ENCODE measurements at places on chromosomes 3 and 15. TPM values are rescaled to one million over a fixed set of nuclear protein-coding genes. Genes with fewer than 3 reads are reported as not detected.
A peak's percentile ranks its signal among the peaks of the same experiment; 100 is the strongest.

- no peaks in the 10 kb centered on the region for H3K4me1 ChIP-seq
- no peaks in the 10 kb centered on the region for H3K36me3 ChIP-seq
- no peak overlapping the region for H3K4me3 ChIP-seq
- H3K27me3 ChIP-seq = no peaks in the 10 kb centered on the region
Observed at GRCh38 chr15:66417736-66418135, 31.0 kb downstream of the MAP2K1 start.

- no peak overlapping the region for H3K27ac ChIP-seq
Observed at GRCh38 chr15:35810007-35810406, 264.0 kb upstream of the DPH6 start.

DNA sequence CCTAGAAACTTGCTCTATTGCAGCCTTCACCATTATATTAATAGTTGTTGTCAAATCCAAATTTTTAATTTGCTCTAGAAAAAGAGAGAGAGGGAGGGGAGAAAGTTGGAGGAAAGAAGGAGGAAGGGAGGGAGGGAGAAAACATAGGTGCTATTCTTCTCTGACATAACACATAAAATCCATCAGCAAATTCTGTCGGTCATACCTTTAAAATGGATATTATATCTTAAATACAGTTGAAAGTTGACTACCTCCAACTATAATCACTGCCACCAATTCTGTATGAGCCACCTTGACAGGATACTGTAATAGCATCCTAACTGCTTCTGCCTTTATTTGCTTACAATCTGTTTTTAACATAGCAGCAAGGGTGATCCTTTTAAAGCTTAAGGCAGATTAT is 314.7 kb upstream of the ALCAM start:
- no peak overlapping the region for H3K4me3 ChIP-seq
- H3K36me3 ChIP-seq = no peaks in the 10 kb centered on the region
- no peak overlapping the region for H3K27ac ChIP-seq
- no peaks in the 10 kb centered on the region for H3K4me1 ChIP-seq

GRCh38 chr3:129276385-129276784 is 2.3 kb upstream of the HMCES start:
- no peak for DNase-seq
- H3K4me1 ChIP-seq = peaks cover 17% of the 10 kb centered on the region
- H3K4me3 ChIP-seq = no peak overlapping the region
- no peaks in the 10 kb centered on the region for H3K27me3 ChIP-seq
- no peak overlapping the region for H3K27ac ChIP-seq

DNA sequence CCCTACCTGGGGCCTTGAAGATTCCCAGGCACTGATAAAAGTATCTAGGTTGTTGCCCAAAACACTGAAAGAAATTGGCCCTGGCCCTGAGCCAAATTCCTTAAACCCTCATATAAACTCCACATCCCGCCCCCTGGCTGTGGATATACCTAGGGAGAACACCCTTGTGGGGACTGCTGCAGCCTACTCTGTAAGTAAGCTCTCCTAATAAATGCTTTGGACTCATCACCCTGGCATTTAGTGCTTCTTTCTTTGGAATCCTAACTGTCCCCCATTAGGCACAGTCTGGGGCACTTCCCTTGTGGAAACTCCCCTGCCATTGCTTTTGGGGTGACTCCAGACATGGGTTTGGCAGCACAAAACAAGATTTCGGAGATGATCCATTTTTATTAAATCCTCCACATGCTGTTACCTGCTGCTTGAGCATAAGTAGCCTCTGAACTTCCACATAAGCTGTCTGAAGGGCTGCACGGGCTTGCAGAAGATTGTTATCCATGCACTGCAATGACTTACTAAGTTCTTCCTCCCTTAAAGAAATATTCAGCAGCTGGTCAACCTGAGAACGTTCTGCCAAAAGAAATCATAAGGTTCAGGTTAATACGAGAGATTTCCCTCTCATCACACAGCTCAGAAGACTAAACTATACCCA is 46.4 kb downstream of the ZNF106 start:
- no peak for DNase-seq
- H3K4me1 ChIP-seq = no peaks in the 10 kb centered on the region
- H3K27ac ChIP-seq = no peak overlapping the region
- H3K36me3 ChIP-seq = peaks cover 5% of the 10 kb centered on the region
- no peak overlapping the region for H3K4me3 ChIP-seq
- H3K27me3 ChIP-seq = no peaks in the 10 kb centered on the region

Gene RARB
- total RNA-seq = not detected

DNA sequence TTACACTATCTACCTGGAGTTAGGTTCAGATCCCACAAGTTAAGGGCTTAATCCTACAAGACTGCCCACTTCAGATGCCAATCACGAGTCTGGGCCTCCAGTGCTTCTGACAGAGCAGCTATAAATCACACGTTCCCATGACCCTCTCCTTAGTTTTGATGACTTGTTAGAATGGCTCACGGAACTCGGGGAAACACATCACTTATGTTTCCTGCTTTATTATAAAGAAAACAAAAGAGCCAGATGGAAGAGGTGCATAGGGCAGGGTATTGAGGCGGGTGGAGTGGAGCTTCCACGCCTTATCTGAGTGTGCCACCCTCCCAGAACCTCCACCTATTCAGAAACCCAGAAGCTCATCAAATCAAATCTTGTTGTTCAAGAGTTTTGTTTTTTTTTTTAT is 170.8 kb downstream of the MOBP start:
- no peaks in the 10 kb centered on the region for H3K36me3 ChIP-seq
- H3K4me1 ChIP-seq = no peaks in the 10 kb centered on the region
- H3K4me3 ChIP-seq = no peak overlapping the region
- no peak for DNase-seq
- H3K27me3 ChIP-seq = no peaks in the 10 kb centered on the region

DNA sequence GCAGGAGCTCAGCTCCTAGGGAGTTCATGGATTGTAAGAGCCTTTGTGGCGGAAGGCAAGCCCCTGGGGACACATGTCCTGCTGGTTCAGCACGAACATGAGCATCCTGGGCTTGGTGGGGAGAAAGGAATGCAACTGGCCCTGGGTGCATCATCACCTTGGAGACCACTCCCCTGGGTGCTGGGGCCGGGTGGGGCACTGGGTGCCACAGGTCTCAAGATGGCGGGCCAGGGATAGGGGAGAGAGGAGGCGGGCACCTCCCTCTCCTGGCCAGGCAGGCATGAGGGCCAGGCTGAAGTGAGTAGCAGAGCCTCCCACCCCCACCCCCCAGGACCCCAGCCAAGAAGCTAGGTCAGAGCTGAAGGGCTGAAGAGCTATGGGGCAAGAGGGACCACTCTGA is 768 bp downstream of the PCBP4 start:
- H3K4me3 ChIP-seq = peak overlapping the region; percentile 58
- H3K27me3 ChIP-seq = no peaks in the 10 kb centered on the region
- H3K4me1 ChIP-seq = peaks cover 12% of the 10 kb centered on the region

DNA sequence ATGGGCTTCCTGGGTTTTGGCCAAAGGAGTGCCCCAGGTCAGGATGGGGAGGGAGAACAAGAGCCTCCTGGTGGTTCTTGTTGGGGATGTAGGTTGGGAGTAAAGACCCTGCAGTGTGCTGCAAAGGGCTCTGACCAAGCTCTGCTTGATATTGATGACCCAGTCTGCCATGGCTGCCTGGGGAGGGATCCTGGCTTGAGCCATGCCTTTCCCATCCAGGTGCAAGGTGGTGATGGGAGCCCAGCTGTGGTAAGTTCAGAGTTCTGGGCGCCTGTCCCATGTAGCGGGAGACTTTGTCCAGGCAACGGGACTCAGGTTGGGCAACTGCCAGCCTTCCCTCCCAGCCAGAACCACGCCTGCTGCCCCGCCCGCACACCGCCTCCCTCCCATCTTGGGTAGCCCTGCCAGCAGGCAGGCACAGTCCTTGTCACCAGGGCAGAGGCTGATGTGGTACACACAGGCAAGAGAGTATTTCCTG is 2.6 kb downstream of the GNAI2 start:
- H3K4me1 ChIP-seq = peaks cover 33% of the 10 kb centered on the region
- H3K27me3 ChIP-seq = no peaks in the 10 kb centered on the region
- no peaks in the 10 kb centered on the region for H3K36me3 ChIP-seq
- DNase-seq = no peak
- peak overlapping the region; percentile 83 for H3K4me3 ChIP-seq
- H3K27ac ChIP-seq = peak overlapping the region; percentile 83

- no peaks in the 10 kb centered on the region for H3K27me3 ChIP-seq
- H3K4me3 ChIP-seq = peak overlapping the region; percentile 71
- no peaks in the 10 kb centered on the region for H3K36me3 ChIP-seq
- no peak for DNase-seq
- H3K27ac ChIP-seq = peak overlapping the region; percentile 84
Observed at GRCh38 chr15:39934397-39935071, 619 bp downstream of the EIF2AK4 start.

DNA sequence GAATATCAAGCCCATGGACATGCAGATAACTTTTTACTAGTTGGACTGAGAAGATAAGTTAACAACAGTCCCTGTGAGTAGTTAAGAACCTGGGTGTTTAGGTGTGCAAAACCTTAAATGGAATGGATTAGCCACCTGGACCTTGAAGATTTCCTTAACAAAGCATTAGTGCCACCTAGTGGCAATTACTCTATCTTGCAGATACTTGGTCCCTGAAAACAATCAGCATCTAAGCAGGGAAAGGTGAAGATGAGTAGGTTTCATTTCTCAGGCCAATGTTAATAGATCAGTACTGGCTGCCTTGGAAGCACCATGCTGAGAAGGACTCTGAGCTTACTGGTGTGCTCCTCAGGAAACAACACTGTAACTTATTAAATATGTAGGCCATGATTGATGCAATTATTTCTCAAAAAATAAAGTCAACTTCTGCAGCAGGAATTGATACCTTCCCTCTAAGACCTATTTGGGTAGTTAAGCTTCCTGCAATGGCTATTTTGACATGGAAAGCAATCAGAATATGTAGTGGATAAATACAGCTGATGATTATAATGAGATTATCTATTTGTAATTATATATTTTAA is 329.4 kb downstream of the TBC1D5 start:
- no peaks in the 10 kb centered on the region for H3K27me3 ChIP-seq
- H3K36me3 ChIP-seq = no peaks in the 10 kb centered on the region
- H3K27ac ChIP-seq = no peak overlapping the region

- no peaks in the 10 kb centered on the region for H3K4me1 ChIP-seq
- no peaks in the 10 kb centered on the region for H3K27me3 ChIP-seq
- DNase-seq = no peak
- H3K27ac ChIP-seq = no peak overlapping the region
- no peaks in the 10 kb centered on the region for H3K36me3 ChIP-seq
Observed at GRCh38 chr3:128455786-128456748, 10.6 kb downstream of the DNAJB8 start.

DNA sequence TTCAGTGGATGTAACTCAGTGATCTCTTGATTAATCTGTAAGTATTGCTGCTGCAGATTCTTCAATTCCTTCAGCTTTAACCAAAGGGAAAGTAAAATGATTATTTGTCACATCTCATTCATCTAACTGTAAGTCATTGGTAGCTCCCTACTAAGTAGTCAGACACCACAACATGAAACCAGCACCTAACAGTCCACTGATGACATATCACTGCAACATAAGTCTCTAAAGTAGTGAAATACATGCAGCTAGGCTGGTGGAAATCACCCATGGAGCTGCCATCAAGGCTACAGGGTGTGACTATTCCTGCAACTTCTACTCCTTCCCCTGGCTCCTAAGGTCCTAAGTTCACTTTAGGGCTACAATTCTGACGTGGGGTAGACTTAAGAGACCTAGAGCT is 21.1 kb upstream of the HCLS1 start:
- no peaks in the 10 kb centered on the region for H3K27me3 ChIP-seq
- no peaks in the 10 kb centered on the region for H3K4me1 ChIP-seq
- H3K27ac ChIP-seq = no peak overlapping the region
- peaks cover 7% of the 10 kb centered on the region for H3K36me3 ChIP-seq

Gene TNFSF10
- 2.2 TPM for total RNA-seq

DNA sequence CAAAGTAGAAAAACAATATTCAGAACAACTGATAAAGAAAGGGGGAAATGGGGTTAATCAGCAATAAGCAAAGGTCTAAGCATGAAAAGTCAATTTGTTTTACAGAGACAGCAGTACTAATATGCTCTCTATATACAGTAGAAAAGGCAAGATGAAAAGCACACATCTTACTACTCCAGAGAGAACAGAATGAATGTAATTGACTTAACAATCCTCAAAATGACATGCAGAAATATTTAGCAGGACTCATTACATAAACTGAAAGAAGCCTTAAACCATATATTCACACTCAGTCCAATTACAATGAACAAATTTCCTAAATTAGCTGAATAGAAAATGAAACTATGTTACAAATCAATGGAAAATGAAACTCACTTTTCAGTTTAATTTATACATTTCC is 319.8 kb downstream of the SUCLG2 start:
- no peak overlapping the region for H3K27ac ChIP-seq
- H3K4me1 ChIP-seq = no peaks in the 10 kb centered on the region
- no peaks in the 10 kb centered on the region for H3K27me3 ChIP-seq
- no peak overlapping the region for H3K4me3 ChIP-seq
- H3K36me3 ChIP-seq = no peaks in the 10 kb centered on the region

GRCh38 chr3:176795891-176796290 is 401.4 kb downstream of the TBL1XR1 start:
- no peaks in the 10 kb centered on the region for H3K4me1 ChIP-seq
- no peaks in the 10 kb centered on the region for H3K36me3 ChIP-seq
- no peak overlapping the region for H3K4me3 ChIP-seq

- no peaks in the 10 kb centered on the region for H3K36me3 ChIP-seq
- H3K4me3 ChIP-seq = no peak overlapping the region
- DNase-seq = no peak
- H3K27me3 ChIP-seq = no peaks in the 10 kb centered on the region
- H3K4me1 ChIP-seq = peaks cover 14% of the 10 kb centered on the region
Observed at GRCh38 chr3:33430061-33430460, 10.1 kb downstream of the UBP1 start.
